ENCODE measurements at places on chromosomes 12 and 14.

DNA sequence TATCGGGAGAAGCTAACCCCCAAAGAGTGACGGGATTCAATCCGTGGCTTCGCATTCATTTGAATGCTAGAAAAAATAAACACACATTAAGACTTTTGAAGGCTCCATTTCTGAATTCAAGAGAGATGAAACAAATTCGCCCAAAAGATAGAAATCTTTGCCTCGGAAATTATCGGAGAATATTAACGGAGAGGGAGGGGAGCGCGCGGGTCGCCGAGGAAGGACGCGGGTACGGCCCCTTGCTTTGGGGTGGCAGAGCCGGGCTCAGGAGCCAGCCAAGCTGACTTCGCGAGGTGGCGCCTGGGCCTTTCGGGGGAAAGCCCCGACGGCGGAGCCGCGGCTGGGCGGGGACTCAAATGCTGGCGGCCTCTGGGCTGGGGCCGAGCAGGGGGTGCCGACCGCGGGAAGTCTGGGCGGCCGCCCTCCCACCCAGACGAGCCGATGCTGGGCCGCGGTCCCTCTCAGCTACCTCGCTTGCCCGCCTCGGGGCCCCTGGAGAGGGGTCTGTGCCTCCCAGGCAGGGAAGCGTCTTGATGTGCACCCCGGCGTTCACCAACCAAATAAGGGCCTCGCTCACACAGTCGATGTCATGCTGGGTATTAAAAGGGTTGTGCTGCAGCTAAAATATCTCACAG is 14.7 kb downstream of the NKX2-1 start:
- DNase-seq = no peak

DNA sequence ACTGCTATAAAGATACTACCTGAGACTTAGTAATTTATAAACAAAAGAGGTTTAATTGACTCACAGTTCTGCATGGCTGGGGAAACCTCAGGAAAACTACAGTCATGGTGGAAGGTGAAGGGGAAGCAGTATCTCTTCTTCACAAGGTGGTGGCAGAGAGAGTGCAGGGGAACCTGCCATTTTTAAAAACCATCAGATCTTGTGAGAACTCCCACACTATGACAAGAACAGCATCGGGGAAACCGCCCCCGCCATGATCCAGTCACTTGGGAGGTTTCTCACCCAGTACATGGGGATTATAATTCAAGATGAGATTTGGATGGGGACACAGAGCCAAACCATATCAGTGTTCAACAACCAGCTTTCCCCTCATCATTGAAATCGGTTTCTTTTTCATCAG is 49.9 kb downstream of the AEBP2 start:
- DNase-seq = no peak

DNA sequence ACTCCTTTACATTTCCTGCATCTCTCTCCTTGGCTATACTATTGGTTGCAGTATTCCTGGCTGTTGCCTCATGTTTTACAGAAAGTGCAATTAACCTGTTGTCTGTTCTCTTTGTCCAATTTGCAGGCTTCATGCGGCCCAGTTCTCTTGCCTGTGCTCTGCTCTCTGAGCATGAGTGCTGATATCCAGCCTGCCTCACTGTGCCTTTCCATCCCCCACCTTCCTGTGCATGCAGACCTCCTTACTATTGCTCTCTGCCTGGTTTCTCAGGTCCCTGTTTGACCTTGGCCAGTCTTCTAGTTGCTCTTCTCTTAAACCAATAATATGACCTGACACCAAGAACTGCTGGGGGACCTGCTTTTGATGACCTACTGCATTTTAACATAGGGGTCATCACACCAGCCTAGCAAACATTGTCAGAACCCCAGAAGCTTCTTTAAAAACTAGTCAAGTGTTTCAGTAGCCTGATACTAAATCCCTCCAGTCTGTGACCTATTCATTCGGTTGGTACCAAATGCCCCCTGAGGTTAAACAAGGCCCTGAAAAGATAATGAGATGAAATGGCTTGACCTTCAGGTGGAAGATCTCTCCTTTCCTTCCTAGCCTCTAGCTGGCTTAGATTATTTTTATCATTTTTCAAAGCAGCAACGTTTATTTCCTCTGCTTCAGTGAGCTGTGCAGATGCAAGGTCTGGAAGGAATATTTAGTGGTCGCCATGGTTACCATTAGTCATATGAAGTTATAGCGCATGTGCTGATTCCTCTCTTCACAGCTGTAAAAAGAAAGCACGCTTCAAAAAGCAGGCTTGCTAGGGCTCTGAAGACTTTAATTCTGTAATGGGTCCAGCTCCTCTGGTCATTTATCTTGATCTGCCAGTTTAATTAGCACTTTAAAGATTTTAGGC is 216.5 kb downstream of the PHLDA1 start:
- DNase-seq = no peak

GRCh38 chr12:8541562-8541961 is 857 bp upstream of the CLEC4E start:
- no peak for DNase-seq

GRCh38 chr14:73738518-73739173 is 24.5 kb upstream of the PNMA1 start:
- DNase-seq = no peak

DNA sequence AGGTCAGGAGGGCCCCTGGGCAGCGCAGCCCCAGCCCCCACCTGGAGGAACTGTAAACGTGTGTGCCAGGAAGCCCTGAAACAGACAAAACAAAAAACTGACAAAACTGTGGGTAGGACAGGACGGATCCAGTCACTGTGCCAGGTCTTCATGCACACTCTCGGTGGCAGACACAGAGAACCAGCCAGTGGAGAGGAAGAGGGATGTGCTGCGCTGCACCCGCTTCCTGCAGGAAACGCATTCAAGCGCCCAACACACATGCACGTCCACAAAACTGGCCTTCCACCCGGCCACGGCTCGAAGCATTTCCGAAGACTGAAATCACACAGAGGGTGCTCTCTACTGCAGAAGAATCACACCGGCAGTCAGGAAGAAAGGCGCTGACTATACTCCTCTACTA is 16.9 kb downstream of the BRF1 start:
- no peak for DNase-seq

DNA sequence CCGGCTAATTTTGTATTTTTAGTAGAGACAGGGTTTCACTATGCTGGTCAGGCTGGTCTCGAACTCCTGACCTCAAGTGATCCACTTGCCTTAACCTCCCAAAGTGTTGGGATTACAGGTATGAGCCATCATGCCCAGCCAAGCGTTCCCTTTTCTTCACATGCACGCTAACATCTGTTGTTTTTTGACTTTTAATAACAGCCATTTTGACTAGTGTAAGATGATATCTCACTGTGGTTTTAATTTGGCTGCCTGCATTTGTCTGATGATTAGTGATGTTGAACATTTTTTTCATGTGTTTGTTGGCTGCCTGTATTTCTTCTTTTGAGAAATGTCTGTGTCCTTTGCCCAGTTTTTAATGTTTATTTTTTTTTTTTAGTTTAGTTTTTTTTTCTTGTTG is 10.2 kb upstream of the YARS2 start:
- DNase-seq = no peak

DNA sequence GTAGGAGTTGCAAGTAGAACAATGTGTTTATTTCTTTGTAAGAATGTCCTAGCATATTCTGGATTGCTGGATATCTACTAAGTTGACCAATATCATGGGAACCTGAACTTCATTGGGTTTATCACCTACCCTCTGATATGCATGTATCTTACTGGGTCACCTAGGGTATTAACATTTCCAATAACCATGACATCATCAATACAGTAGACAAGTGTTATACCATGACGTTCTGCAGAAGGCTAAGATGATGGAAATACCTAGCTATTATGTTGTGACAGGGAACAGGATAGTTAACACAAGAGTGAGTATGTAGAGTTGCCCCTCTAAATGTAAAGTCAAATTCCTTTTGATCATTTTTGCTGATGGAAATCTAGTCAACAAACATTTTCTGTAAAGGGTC is 26.0 kb downstream of the GPR65 start:
- no peak for DNase-seq

DNA sequence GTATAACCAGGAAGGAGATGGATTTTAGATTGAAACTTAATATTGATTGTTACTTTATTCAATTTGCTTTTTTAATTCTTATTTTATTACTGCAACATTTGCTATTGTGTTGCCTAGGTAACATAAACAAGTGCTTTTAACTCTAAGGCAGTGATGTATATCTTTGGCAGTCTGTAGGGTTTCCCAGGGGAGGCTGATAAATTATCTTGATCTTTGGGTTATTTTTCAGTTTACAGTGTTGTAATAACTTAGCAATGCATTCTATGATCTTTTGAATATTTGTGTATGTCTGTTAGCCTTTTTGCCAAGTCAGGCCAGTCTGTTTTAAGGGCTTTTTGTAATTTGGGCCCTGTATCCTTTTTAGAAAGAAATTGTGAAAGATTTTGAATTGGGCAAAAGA is 7.8 kb upstream of the DTD2 start:
- DNase-seq = no peak

DNA sequence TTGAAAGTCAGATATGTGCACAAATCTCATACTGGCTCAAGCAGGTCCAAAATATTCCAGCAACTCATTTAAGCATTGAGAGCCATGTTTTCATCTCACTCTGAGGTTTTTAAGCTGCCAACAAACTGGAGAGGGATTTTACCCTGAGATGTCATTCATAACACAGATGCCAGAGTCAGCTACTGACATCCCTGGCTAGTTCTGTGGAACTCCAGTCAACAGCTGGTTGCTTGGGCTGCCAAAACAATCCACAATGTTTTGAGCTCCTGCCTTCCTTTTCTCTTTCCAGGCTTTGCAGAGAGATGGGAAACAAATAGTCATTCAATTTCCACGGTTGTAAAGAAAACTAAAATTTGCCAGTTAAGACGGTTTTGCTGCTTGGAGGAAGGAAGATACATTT is 621.2 kb upstream of the FBXO33 start:
- no peak for DNase-seq

- no peak for DNase-seq
These were observed 233.8 kb downstream of the ITPR2 start for GRCh38 chr12:26599096-26599695.

DNA sequence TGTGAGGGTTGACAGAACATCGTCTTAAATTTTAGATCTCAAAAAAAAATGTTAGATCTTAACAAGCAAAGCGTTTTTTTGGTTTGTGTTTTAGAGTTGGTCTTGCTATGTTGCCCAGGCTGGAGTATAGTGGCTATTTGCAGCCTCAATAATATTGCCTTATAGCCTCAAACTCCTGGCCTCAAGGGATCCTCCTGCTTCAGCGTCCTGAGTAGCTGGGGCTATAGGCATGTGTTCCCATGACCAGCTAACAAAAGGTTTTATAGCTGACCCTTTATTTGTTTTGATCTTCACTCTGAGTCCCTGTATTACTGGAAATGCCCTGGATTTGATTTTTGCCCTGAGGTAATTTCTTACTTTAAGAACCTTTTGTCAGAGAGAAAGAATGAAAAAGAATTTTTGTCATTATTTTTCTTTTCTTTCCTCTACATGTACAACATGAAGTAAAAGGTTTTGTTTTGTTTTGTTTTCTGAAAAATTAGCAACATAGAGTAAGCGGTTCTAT is 5.2 kb downstream of the INHBC start:
- no peak for DNase-seq

GRCh38 chr12:34400986-34401658 is 378.8 kb downstream of the ALG10 start:
- no peak for DNase-seq

GRCh38 chr14:24370748-24371147 is 2.8 kb downstream of the NFATC4 start:
- no peak for DNase-seq

DNA sequence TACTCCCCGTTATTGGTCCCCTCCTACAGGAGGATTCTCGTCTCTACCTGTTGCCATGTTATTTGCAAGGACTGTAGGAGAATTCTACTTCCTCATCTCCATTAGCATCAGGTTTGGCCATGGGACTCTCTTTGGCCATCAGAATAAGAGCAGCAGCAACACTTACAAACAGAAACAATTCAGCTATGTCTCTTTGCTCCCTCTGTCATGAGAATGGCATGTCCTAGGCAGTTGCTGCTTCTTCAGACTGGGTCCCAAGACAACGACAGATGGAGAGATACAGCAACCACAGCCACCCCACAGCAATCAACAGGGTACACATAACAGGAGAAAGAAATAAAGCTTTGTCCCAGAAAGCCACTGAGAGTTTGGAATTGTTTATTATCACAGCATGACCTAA is 19.7 kb downstream of the SLC41A2 start:
- DNase-seq = no peak

DNA sequence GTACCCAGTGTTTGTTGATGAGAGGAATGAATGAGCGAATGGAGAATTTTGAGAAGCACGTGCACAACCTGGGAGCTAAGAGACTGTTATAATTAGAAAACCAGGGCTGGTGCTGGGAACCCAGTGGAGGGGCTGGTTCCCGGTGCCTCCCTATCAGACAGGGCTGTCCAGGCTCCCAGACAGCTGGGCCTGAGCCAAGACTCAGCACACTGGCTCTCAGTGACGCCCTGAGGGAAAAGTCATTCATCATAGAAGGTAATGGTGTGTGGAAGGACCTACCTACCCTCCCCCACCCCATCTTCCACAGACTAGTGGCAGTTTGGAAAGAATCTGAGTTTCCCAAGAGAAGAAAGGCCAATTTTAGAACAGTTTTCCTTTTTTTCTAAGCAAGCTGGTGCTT is 34.7 kb downstream of the KCNA5 start:
- no peak for DNase-seq

GRCh38 chr12:54463484-54463883 is 9.9 kb downstream of the GTSF1 start:
- no peak for DNase-seq

DNA sequence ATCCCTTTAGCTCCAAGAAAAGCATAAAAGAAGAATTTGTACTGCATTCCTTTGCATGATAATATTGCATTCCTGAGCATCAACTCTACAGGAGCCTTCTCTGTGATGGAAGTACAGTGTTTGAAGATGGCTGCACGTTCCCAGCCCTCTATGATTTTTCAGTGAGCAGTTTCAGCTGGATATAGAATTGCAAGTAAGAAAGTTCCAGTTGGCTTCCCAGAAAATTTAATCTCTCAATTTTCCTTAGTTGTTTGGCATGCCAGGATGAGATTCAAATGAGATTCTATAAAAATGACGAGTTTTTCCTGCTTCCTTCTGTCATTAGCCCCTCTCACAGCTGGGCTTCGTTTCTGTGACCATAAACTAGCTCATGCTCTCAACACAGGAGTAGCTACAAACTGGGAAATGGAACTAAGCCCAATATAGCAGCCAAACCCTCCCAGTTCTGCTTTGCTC is 109.9 kb downstream of the TTC8 start:
- no peak for DNase-seq

DNA sequence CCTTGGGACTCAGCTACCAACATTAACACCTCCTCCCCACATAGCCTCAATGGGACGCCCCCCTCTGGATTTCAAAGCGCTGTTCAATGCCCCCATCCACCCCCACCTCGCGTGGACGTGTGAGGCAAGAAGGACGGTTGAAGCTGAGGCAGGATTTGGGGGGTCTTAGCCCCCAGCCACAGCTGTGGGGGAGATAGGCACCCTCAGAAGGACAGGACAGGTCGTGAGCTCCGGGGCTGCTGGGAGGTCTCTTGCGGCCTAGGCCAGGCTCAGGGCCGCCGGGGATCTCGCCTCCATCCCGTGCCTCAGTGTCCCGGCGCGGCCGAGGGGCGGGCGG is 8.3 kb upstream of the SP7 start:
- no peak for DNase-seq

GRCh38 chr12:42967850-42968249 is 378.3 kb upstream of the PRICKLE1 start:
- DNase-seq = no peak

GRCh38 chr12:46893434-46893833 is 67.6 kb upstream of the SLC38A4 start:
- DNase-seq = no peak

- DNase-seq = no peak
These were observed 57.5 kb downstream of the ANAPC7 start for GRCh38 chr12:110345963-110346362.
